ENCODE measurements at places on chromosomes 12 and 14.

DNA sequence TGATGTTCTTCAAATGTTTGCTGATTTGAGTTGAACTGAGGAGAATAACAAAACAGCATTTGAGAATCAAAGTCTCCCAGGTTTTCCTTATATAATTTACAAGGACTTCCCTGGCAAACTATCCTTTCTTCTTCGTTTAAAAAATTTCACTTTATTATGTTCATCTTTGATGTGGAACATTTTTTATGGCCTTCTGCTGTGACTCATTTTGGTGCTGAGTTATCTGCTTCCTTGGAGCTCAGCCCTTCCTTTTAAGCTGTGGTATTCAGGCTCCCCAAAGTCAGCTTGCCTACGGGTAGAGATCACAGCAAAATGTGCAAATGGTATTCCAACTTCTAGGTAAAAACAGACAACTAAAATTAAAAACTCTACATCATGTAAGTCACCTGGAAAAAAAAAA lies 1.4 kb upstream of the ANO4 start:
- DNase-seq: peak; percentile 31

DNA sequence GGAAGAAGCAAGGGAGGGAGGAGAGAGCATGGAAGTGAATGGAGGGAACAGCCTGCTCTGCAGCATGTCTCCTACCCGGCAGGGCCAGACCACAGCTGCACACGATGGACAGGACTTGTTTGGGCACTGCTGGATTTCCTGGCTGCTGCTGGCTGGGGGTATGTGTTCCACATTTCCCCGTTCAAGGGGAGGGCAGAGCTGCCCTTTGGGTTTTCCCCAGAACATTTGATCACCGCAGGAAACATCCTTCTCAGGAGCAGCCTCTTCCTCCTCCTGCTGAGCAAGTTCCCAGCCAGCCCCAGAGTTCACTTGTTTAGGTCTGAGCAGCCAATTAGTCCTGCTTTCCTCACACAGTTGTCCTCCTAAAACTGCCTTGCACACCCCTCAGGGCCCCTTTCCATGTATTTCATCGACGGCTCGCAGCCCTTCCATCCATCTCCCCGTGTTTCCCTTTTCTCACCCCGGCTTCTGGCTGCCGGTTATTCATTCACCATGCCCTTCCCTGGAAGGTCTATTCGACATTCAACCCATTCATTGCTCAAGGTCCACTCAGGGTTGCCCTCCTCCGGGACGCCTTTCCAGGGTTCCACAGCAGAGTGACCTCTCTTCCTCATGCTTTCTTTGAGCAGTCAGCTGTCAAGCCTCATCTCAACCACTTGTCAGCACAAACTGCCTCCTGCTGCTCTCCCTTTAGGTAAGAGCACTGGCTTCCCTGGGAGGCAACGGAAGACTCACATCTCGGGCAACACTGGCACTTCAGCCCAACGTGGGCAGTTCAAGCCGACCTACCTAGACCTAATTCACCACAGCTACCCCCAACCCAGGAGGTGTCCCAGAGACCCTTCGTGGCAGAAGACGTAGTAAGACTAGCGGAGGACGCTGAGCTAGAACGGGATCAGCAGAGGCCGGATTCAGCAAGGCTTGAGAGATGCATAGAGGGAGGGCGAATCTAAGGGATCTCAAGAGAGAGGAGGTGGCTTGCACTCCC lies 20.1 kb upstream of the ANO2 start:
- no peak for DNase-seq

DNA sequence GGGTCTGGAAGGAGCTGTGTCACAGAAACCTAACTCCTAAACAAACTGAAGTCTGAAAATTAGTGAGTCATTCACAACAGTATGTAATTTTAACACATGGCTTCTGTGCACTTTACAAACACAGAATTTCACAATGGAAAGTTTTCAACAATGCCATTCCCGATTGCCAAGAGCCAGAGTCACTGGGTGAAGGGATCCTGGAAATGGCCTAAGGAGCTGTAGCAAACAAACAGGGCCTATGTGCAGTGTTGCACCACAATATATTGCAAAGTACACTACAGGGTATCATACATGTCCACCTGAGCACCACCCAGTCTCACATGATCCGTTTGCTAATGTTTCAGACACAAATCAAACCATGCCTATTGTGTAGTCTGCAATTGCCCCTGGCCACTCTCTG lies 184.7 kb upstream of the OTX2 start:
- DNase-seq: no peak

- peak; percentile 80 for DNase-seq
Observed at GRCh38 chr12:6961695-6962284, 8.7 kb downstream of the PHB2 start.

GRCh38 chr12:8916154-8916553 lies 1.8 kb downstream of the PHC1 start:
- DNase-seq: no peak

DNA sequence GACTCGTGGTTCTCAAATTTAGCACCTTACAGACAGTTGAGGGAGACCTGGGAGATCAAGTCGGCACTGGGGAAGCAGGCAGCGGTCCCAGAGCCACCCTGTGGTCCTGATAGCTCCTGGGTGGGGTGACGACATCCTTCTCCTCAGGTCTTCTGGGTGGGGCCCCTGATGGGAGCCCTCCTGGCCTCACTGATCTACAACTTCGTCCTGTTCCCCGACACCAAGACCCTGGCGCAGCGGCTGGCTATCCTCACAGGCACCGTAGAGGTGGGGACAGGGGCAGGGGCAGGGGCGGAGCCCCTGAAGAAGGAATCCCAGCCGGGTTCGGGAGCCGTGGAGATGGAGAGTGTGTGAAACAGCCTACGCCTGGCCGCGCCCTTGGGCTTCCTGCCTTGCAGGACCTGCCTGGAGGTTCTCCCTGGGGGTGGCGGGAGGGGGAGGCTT lies 2.6 kb downstream of the AQP6 start:
- no peak for DNase-seq

Measured in GM03348 (cell line).